ENCODE measurements at places on chromosomes 6 and 20. TPM values are rescaled to one million over a fixed set of nuclear protein-coding genes. Genes with fewer than 3 reads are reported as not detected.

EPB41L2 gene
- total RNA-seq: 67.3 TPM

DNA sequence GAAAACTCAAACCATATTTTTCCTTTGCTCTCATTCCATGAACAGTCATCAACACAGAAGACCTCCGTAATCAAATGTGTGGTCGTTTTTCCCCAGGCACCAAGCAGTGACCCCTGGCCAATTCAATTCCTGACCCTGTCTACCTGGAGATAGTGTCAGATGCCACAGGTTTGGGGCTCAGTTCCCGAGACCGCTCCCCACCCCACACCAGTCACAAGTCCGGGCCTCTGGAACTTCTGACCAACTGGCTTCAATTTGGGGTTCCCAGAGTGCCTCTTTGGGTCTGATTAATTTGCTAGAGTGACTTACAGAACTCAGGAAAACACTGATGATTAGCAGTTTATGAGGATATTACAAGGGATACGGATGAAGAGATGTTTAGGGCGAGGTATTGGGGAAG, 6.0 kb downstream of the IGF2R start:
- peak; percentile 88 for DNase-seq

- DNase-seq: no peak
Observed at GRCh38 chr20:39333211-39333610, 371.1 kb downstream of the DHX35 start.

DNA sequence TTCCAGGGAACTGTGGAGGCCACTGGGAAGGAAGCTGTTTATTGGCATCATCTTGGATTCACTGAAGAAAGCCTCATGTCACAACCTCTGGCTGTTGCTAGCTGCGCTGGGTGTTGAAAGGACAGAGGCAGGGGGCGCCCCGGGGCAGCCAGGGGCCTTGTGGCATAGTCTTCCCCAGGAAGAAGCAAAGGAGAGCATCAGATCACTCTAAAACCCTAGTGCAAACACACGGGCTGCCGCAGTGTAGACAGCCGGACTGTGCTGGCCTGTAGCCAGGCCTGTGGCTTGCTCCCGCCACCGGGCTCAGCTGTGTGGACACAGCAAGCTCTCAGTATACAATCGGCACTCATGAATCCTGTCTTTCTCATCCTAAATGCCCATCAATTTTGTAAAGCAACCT, 23.8 kb upstream of the SMOC2 start:
- no peak for DNase-seq

- DNase-seq: no peak
Observed at GRCh38 chr6:69984506-69984905, 118.2 kb downstream of the COL19A1 start.

- DNase-seq: no peak
Observed at GRCh38 chr6:88378639-88379038, 212.5 kb upstream of the CNR1 start.

- no peak for DNase-seq
Observed at GRCh38 chr6:32659856-32660595, 6.4 kb downstream of the HLA-DQB1 start.
